Activated CD8-positive, alpha-beta memory T cell treated with anti-CD3 and anti-CD28 coated beads, Interleukin-2, amount 50 U/mL, for 4 hours (primary cell): ENCODE measurements at places on chromosomes 12 and 14.

- no peak for DNase-seq
Observed at GRCh38 chr14:75822522-75823141, 159.2 kb downstream of the TGFB3 start.

GRCh38 chr14:36582011-36582873, at the start of gene NKX2-8:
Gene NKX2-8 (minus strand): TSS chr14:36582614. CDS start chr14:36582389, 225 bp downstream.
- no peak for DNase-seq

DNA sequence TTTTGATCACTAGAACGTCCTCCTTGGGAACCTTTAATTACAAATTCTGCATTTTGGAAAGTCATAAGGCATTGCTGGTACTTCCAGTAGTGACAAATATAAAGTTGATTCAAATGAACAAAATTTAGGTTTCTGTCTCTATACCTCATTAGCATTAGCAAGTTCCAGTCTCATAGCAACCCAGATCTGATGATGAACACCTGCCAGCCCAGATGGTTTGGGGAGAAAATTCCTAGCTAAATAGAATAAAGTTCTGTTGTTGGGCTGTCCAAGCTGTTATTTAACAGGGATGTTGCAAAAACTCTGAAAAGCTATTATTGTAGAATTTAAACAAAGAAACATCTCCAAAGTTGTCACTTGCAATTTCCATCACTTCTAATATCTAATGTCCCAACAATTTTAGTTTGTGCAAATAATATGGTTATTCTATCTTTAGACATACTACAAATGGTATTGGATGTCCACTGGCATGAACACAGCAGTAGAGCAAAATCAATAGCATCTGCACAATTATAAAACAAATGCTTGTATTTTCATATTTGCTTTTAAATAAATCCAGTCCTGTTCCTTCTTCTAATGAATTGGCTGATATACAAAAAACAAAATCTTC, 299.4 kb downstream of the SLC16A7 start:
- no peak for DNase-seq

GRCh38 chr12:20865873-20866272, 55.4 kb downstream of the SLCO1B3 start:
- DNase-seq = no peak

DNA sequence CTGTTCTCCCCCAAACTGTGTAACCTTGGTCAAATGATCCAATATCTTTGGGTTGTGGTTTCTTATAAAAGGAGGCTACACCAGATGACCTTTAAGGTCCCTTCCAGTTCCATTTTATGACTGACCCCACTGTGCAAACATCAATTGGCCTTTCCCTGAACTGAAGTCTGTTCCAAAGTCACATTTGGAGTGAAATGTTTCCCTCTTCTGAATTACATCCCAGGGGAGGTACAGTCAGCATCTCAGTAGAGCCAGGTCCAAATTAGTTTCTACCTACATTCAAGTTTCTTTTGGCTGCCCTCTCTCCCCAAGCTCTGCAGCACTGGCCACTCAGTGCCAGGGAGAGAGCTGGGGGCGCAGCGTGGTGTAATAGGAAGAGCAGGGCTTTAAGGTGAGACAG, 34.4 kb downstream of the LIMA1 start:
- no peak for DNase-seq

GRCh38 chr12:19055589-19055988, 73.9 kb upstream of the PLEKHA5 start:
- DNase-seq = no peak

GRCh38 chr12:66119229-66119869, 11.2 kb downstream of the LLPH start:
- DNase-seq = no peak

GRCh38 chr12:57989838-57990237, 48.5 kb downstream of the ATP23 start:
- DNase-seq = no peak

- DNase-seq = no peak
Observed at GRCh38 chr14:42090122-42090521, 483.4 kb downstream of the LRFN5 start.

GRCh38 chr14:59897757-59898383, 22.1 kb upstream of the LRRC9 start:
- DNase-seq = no peak

DNA sequence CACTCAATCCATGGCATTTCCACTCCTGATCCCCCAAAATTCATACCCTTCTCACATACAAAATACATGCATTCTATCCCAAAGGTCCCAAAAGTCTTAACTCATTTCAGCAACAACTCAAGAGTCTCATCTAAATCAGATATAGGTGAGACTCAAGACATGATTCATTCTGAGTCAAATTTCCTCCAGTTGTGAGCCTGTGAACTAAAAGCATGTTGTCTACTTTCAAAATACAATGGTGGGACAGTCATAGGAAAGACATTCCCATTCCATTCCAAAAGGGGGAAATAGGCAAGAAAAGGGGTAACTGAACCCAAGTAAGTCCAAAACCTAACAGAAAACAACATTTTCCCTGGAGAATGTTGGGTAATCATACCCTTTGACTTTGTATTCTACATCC, 103.3 kb downstream of the C12orf75 start:
- no peak for DNase-seq

DNA sequence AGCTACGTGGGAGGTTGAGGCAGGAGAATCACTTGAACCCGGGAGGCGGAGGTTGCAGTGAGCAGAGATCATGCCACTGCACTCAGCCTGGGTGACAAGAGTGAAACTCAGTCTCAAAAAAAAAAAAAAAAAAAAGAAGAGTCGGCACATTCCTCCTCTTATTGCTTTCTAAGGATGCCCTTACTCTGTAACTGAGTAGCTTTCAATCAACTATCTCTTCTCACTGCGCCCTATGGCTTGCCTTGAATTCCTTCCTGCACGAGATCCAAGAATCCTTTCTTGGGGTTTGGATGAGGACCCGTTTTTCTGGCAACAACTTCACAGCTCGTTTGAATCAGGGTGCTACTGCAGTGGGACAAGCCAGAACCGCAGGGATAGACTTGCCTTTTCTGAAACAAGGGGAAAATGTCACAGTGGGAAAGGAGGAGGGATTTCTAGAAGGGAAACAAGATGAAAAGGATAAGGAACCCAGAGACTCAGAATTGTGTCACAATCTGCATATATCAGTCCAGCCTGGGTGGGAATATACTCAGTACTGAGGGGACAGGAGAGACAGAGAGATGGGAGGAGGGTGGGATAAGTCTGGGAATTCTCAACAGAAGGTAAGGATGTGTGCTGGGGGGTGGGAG, 16.1 kb upstream of the RND1 start:
- no peak for DNase-seq

GRCh38 chr14:95387826-95388445, 68.2 kb upstream of the CLMN start:
- DNase-seq = no peak

DNA sequence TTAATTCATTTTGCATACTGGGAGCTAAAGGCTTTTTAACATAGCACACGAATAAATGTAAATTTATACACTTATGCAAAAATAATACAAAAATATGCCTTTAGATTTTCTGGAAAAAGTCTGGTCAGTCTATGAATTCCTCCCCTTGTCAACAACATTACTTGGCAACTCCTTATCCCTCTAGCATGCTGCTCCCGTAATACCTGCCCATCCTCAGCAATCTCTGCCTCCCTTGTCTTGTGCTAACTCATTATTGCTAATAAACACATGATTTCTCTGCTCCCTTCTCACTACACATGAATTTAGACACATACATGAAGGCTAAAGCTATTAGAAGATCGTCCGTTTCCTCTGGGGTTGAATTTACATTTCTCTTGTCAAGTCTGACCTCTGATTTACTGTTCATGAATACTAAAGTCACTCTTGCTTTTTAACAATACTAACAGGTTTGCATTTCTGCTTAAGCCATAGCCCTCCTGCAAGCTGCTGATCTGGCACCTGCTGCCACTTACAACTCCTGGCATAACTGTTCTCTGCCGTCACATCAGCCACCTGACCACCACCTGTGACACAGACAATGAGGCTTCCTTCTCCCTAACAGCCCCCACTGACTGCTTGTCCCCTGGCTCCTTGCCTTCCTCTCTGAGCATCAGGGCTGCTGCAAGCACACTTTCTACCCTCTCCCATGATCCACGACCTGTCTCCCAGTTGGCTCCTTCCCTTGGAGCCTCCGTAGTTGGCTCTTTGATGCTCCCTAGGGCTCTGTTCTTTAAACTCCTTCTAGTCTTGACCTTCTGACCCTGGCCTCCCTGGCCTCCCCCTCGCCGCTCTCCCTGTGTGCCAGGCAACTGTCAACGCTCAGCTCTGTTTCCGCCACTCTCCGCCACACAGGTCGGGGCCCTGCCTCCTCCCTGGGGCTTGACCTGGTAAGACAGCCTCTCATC, 177.6 kb downstream of the CALM1 start:
- DNase-seq = no peak

DNA sequence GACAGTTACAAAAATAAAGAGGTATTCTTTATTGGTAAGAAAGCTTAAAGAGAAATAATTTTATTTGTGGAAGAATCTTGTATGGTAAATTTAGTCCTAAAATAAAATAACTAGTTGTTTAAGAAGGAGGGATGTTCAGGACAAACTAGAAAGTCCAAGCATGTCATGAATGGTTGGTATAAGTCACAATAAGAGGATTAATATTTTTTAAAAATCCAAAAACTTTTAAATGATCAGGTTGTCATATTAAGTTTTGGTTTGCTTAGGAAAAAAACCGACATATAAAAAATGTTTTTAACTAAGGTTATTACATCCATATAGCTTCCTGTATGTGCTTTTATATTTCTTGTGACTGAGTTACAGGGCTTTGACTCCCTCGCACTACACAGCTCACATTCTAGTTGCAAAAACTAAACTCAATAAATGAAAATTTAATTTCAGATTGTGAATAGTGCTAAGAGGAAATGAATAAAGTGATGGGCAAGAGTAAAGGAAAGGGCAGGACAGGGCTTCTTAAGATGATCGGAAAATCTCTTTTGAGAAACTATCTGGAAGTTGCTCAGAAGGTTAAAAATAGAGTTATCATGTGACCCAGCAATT, 80.7 kb upstream of the METAP2 start:
- no peak for DNase-seq

GRCh38 chr12:130713581-130713991, 2.5 kb downstream of the RIMBP2 start:
- DNase-seq = no peak

GRCh38 chr12:75809746-75810145, 221.8 kb downstream of the PHLDA1 start:
- no peak for DNase-seq

GRCh38 chr12:46108721-46109120, 118.3 kb upstream of the SCAF11 start:
- DNase-seq = no peak
